Naive thymus-derived CD8-positive, alpha-beta T cell (primary cell): ENCODE measurements at places on chromosomes 5 and 9. TPM values are rescaled to one million over a fixed set of nuclear protein-coding genes. Genes with fewer than 3 reads are reported as not detected.
A peak's percentile ranks its signal among the peaks of the same experiment; 100 is the strongest.

DNA sequence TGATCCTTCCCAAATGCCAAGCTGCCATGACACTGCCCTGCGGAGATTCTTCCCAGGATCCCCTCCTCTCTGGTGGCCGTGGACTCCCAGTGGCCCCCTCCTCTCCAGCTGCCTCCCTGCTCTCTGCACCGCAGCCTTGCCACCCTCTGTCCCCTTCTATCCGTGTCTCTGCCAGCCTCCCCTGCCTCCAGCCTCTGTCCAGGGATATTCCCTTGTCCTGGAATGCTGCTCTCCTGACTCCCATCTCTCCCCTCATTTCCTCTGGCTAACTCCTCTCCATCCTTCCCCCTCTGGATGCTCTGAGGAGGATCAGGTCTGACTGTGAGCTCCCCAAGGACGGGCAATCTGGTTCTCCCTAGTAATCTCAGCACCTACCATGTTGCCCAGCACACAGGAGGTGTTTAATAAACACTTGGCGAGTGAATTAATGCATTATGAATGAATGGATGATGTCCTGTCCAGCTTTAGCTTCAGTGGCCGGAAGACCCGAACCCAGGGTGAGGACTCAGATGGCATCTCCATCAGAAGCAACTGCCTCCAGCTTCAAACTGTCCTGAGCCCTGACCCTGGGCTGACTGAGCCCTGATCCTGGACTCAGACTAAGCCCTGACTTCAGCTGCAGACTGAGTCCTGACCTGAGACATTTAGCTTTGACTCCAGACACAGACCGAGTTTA is 7.5 kb upstream of the CRB2 start:
- no peak overlapping the region for H3K27ac ChIP-seq
- no peaks in the 10 kb centered on the region for H3K4me1 ChIP-seq
- H3K36me3 ChIP-seq: no peaks in the 10 kb centered on the region
- no peak for DNase-seq
- no peak overlapping the region for H3K4me3 ChIP-seq
- peaks cover 11% of the 10 kb centered on the region for H3K27me3 ChIP-seq

The NOL6 gene
- 42.7 TPM for total RNA-seq

DNA sequence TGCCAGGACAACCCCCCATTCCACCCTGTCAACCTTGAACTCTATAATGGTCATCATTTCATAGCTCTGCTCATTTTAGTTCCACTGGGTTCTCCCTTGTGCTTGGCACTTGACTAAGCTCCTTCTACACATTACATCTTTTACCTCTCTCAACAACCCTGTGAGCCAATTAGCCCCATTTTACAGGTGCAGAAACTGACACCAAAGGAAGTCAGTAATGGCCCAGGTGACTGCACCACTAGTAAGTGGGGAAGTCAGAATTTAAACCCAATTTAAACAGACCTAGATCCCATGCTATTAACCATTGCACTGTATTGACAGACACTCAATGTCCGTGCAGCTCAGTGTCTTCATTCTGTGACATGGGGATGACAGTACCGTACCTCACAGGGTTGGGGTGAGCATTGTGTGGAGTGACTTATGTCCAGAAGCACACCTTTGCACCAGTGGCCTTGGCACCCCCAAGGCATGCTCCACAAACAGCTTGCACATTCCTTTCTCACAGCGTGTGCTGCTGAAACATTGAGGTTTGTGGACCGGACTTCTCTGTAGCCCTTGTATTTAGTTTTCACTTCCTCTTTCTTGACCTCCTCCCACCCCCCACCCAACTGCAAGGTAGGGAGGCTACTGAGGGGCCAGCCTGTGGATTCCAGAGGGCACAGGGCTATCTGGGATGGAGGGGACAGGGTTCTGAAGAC is 23.1 kb downstream of the IRF1 start:
- H3K4me1 ChIP-seq: peaks cover 93% of the 10 kb centered on the region
- H3K36me3 ChIP-seq: no peaks in the 10 kb centered on the region
- peak overlapping the region; percentile 96 for H3K27ac ChIP-seq
- no peaks in the 10 kb centered on the region for H3K27me3 ChIP-seq

DNA sequence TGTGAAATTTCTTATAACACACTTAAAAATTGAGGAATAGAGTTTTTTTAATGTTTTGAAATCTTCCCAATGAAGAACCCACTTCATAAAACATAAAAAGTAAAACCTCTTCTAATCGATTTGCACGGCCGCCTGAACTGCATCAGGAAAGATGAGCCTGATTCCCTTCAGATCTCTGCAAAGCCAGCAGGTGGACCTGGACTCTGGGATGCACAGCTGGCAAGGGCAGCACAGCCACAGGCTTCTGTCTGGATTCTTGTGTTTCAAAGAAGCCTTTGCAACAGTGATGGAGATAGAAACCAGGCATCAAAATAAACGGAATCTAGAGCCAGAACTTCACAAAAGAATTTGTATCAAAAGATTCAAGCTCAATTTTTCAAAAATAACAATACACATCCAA is 36.0 kb upstream of the SPATA31C2 start:
- peaks cover 13% of the 10 kb centered on the region for H3K4me1 ChIP-seq
- no peaks in the 10 kb centered on the region for H3K36me3 ChIP-seq
- H3K27ac ChIP-seq: no peak overlapping the region
- no peak overlapping the region for H3K4me3 ChIP-seq
- H3K27me3 ChIP-seq: peaks cover 1% of the 10 kb centered on the region
- DNase-seq: no peak

DNA sequence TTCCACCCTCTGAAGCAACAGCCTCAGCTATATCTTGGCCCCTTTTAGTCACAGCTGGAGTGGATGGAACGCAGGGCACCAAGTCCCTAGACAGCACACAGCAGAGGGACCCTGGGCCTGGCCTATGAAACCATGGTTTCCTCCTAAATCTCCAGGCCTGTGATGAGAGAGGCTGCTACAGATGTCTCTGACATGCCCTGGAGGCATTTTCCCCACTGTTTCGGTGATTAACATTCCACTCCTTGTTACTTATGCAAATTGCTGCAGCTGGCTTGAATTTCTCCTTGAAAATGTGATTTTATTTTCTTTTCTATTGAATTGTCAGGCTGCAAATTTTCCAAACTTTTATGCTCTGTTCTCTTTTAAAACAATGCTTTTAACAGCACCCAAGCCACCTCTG is 384.8 kb downstream of the PRR16 start:
- no peaks in the 10 kb centered on the region for H3K36me3 ChIP-seq
- no peak overlapping the region for H3K4me3 ChIP-seq
- DNase-seq: no peak
- no peak overlapping the region for H3K27ac ChIP-seq

The TXNDC8 gene
- total RNA-seq: not detected

DNA sequence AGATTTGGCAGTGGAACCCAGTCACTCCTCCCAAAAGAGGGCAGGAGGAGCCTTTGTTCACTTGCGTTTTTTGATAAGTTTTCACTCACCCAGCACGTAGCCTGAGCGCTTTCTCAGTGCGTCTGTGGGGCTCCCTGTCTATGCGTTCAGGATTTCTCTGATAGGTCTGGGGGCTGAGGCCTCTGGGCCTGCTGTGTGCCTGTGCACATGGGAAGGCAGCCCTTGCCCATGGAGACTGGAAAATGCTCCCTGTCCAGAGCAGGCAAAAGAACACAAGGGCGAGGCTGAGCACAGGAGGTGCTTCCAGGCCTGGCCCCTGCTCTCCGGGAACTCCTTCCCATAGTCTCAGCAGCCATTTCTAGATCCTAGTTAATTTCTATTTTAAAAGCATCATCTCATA is 249.9 kb downstream of the FSTL4 start:
- H3K36me3 ChIP-seq: no peaks in the 10 kb centered on the region
- no peak overlapping the region for H3K27ac ChIP-seq
- H3K4me1 ChIP-seq: no peaks in the 10 kb centered on the region
- H3K4me3 ChIP-seq: no peak overlapping the region
- no peak for DNase-seq

The DNAJC18 gene
- total RNA-seq: 5.5 TPM
